ENCODE measurements at places on chromosomes 7 and 10.
A peak's percentile ranks its signal among the peaks of the same experiment; 100 is the strongest.

DNA sequence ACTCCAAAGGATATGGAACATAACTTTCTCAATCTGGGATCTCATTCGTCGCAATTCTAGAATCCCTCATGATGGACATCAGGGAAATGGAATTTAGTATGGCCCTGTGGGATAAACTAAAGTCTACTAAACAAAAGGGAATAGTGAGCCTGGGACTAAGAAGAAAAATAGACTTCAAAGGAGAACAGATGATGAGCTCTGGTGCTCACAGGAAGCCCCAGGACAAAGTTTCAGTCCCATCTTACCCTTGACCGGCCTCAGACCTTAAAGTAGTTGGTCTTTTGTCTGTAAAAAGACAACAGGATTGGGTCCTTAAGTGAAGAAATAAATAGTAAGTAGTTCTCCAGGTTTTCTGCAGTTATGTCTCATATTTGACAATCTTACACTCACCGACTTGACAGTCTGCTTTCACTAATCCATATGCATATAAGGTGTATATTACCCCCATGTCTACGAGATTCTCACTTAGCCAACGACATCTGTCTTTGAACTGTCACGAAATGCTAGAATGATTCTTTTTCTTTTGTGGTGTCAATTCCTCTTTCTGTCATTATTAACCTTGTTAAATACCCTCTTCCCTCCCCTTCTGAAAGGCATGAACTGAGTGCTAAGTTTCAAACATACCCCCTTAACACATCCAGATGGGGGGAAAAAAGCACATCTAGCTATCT lies 10.9 kb upstream of the IKZF1 start:
- no peak for DNase-seq

DNA sequence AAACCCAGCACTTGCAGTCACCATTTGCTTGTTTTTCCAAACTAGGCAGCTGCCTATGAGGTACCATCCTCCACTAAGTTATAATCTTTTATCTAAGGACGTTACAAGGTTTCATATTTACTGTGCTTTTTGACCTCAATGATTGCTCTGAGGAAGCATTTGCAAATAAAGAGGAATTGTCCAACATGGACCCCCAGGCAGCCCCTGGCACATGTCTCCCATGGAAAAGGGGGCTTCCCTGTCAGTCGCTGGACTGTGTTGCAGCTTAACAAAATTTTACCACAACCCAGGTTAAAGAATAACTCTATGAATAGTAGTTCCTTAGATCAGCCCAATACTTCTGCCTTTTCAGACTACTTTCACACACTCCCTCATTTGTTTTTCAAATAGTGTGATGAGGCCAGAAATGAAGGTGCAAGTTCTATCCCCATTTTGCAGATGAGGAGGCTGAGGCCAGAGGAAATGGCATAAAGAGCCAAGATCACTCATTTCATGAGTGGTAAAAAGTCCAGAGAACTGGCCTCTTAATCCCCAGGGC lies 52.8 kb upstream of the ZPBP start:
- no peak for DNase-seq

GRCh38 chr10:80322711-80323110 lies 33.3 kb upstream of the MAT1A start:
- no peak for DNase-seq

DNA sequence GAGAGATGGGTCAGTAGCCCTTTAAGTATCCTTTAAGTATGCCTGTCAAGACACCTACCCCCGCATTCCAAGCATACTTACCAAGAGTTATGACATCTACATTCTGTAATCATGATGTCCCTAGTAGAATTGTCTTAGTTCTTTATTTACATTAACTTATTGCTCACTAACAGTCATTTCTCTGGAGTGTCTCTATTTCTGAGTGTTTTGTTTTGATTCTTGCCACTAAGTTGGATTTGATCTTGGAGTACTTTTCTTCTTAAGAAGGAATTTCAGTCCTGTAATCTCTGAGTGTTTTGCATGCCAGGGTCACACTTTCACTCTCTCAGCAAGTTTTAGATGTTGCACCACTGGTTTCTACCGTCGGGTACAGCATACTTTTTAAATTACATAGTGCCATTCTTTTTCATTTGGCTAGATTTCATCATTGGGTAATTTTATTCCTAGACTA lies 1053.9 kb downstream of the KCNMA1 start:
- peak; percentile 97 for DNase-seq

DNA sequence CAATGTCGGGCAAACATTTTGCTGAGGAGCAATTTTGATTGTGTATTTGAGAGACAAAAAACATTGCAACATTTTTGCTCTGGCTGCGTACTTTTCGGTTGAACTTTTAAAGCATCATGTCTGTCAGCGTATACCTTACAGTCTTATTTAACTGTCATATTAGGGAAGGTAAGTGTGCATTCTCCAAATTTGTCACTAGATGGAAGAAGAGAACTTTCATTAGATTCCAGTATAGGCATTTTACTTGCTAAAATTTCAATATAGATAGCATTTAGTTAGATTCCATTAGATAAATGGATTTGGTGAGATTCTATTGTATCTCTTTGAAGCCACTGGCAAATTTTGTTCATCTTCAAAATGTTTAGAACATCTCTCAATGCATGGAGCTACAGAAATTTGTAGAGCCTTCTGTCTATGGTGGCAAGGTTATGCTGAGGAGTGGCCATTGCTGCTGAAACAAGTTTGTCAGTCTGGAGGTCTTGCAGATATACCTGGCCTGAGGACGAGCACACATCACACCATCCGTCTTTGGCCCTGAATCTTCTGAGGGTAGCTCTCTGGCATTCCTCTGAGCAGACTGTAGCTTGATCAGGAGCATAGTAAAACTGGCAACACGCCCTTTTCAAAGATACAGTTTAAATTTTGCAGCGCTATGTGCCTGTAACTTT lies 437.5 kb upstream of the MBL2 start:
- DNase-seq: no peak

GRCh38 chr10:23344241-23344841 lies at the start of gene C10orf67:
TSS of gene C10orf67 (minus strand) at chr10:23344797. CDS start at chr10:23344774, 23 bp downstream.
- DNase-seq: peak; percentile 63

GRCh38 chr10:52378124-52378523 lies 64.0 kb downstream of the DKK1 start:
- DNase-seq: no peak

- DNase-seq: peak; percentile 22
Measured at GRCh38 chr7:19754521-19755116, 18.8 kb downstream of the TMEM196 start.

GRCh38 chr10:29646960-29647461 lies 12.2 kb upstream of the SVIL start:
- peak; percentile 92 for DNase-seq

DNA sequence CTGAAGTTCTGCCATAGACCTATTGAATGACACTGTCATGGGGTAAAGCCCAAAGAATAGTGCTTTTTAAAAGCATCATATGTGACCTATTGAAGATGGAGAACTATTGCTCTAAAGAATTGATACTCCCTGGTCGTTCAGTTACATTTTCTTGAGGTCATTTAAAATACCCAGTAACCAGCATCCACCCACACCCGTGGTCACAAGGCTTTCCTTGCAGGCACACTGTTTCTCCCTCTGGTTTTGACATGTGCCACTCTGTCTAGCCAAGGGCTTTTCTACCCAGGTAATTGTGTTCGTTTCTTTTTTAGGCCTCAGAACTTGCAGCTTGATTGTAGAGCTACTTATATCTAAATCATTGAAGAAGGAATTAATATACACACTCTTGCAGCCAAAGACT lies 68.3 kb upstream of the LYZL2 start:
- DNase-seq: no peak

DNA sequence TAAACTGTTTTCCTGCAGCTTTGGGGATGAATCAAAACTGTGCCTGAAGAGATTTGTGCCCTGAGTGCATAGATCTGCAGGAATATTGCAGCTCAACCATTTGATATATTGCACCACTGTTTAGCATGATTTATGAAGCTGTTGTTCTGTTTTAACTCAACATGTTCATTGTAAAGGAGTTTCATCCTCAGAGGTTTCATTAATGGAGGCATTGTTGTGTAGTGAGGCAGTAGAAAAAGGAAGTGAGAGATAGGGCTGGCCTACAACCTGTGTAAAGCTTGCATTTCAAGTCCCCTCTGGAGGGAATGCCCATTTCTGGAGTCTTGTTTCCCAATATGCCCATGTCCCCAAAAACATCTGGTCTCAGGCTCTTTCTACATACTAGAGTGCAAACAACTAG lies 67.5 kb downstream of the DNAJC12 start:
- no peak for DNase-seq

GRCh38 chr10:115023715-115024114 lies 69.5 kb upstream of the ATRNL1 start:
- DNase-seq: no peak

- no peak for DNase-seq
Measured at GRCh38 chr7:94649450-94649849, 6.5 kb downstream of the SGCE start.

- no peak for DNase-seq
Measured at GRCh38 chr7:139431010-139431409, 52.5 kb downstream of the KLRG2 start.

DNA sequence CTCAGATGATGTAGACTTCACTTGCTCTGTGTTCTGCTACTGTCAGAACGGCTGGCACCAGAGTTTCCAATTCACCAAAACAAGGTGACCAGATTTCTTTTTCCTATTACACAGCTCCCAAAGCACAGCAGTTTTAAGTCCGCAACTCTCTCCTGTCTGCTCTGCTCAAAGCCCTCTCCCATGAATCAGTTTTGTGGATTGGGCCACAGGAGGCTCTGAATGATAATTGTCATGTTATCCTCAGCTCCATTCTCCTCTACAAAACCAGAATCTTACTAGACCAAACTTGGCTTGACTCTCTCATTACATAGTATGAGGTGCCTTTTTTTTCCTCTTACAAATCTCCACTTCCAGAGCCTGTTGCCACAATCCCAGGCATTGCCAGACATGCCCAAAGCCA lies 223.5 kb downstream of the SNX13 start:
- DNase-seq: no peak

DNA sequence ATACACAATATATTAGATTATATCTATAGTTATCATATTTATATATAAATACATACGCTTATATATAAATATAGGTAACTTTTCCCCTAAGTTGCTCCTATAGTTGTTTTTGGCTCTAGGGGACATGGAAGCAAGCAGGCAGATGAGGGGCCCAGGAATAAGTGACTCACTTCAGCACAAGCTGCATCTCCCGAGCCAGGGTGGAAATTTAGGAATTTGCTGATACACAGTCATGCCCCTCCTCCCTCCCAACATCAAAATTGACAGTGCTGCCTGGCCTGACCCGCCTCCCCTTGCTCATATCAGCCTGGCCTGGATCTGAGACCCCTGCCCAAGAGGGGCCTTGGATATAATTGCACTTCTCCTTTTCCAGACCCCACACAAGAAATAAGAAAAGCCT lies 33.8 kb downstream of the MKI67 start:
- DNase-seq: no peak

- no peak for DNase-seq
Measured at GRCh38 chr10:92849576-92850090, 1.3 kb downstream of the EXOC6 start.

- DNase-seq: no peak
Measured at GRCh38 chr7:138287549-138287948, 172.5 kb upstream of the TRIM24 start.

DNA sequence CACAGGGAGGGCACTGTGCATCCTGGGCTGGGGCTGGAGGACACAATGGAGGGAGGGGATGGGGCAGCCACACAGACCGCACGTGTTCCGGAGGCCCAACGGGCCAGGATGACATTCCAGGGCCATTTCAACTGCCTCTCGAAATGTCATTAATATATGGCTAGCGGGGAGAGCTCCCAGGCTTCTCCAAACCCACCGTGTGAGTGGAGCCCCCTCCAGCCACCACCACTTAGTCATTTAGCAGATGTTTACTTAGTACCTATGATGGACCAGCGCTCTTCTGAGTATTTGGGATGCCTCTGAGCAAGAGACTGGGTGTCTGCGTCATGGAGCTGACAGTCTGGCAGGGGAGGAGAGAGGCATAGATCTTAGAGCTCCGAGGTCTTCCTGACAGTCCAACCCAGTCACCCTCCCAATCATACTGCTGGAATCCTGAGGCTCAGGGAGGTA lies 107.3 kb downstream of the ZMIZ1 start:
- DNase-seq: no peak

- no peak for DNase-seq
Measured at GRCh38 chr10:71323407-71323806, 4.3 kb downstream of the SLC29A3 start.

- DNase-seq: no peak
Measured at GRCh38 chr10:46325021-46325420, 38.2 kb downstream of the ANTXRL start.

DNA sequence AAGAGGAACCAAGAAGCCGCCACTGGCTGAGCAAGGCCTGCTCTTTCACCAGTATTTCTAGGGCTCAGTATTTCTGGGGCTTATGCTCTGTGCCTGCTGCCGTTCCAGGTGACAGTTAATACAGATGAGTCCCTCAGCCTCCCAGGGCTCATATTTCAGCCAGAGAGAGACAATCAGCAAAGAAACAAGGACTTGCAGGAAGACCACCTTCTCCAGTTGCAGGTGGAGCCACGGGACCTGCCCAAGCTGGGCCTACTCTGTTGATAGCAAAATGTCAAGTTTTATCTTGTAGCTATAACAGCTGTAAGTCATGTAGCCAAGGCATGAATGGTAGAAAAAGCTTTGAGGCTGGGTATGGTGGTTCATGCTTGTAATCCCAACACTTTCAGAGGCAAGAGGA lies 42.7 kb downstream of the NPTX2 start:
- DNase-seq: no peak

- peak; percentile 44 for DNase-seq
Measured at GRCh38 chr10:126448091-126448490, 59.8 kb upstream of the ADAM12 start.

DNA sequence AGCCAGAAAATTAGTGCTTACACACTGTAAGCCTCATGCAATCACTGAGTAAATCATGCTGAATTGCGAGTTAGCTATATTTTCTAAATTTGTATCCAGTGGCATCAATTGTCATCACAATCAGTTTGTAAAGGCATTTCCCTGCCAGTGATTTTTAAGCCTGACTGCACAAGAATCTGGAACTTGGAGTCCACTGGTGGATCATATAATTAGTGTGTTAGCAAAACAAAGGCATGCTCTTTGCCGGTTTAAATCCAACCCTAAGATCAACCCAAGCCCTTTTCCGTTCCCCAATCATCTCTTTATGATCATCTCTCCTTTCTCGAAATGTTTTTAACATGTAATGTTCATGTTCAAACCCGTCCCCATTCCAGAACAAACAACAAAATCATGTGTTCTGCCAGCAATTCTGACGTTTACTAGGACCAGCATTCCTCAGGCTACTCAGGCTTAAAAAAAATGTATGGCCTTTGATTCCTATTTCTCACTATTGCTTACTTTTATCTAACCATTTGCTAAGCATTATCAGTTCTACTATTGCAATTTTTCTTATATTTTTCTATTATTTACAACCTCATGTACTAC lies 649.2 kb downstream of the SORCS1 start:
- peak; percentile 39 for DNase-seq

GRCh38 chr7:91408388-91409154 lies 144.3 kb downstream of the FZD1 start:
- no peak for DNase-seq

GRCh38 chr7:34236057-34236456 lies 330.7 kb downstream of the BMPER start:
- no peak for DNase-seq

DNA sequence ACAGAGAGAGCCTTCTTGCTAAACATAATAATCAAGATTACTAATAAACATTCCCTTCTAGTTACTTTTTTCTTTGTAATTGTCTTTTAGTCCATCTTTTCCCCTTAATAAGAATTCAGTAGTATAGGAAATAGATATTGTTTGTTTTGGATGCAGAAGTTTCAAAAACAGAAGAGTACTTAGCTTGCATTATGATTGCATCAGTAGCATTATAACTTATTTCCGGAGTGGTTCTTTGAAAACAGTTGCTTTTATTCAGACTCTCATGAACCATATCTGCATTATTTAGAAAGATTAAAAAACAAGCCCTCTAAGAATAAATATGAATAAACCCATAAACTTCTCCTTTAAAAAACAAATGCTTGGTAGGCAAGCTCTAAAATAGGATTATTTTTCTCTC lies 34.0 kb upstream of the DKK1 start:
- DNase-seq: peak; percentile 25
